Smooth muscle cell of the pulmonary artery (primary cell): ENCODE measurements at places on chromosomes 11 and 22. TPM values are rescaled to one million over a fixed set of nuclear protein-coding genes. Genes with fewer than 3 reads are reported as not detected.

The SHANK3 gene
- 0.33 and 0.59 TPM in 2 replicates for total RNA-seq

The MOGAT2 gene
- total RNA-seq = not detected in 2 replicates

The VPS26B gene
- total RNA-seq = 43.1 and 47.6 TPM in 2 replicates

The BIK gene
- total RNA-seq = not detected in 2 replicates

The PHETA2 gene
- total RNA-seq = 27.2 and 30.9 TPM in 2 replicates

The SCGB1D1 gene
- not detected in 2 replicates for total RNA-seq

The GLYATL1 gene
- total RNA-seq = 0.13 and 0.26 TPM in 2 replicates

The MFNG gene
- total RNA-seq = 0.07 and 0.30 TPM in 2 replicates

The APOA5 gene
- total RNA-seq = not detected in 2 replicates

The MCM5 gene
- 27.6 and 30.2 TPM in 2 replicates for total RNA-seq

The ZNRF3 gene
- 3.6 and 6.3 TPM in 2 replicates for total RNA-seq

The HBE1 gene
- total RNA-seq = not detected in 2 replicates

The CCDC89 gene
- 1.9 and 4.2 TPM in 2 replicates for total RNA-seq

The POU2AF2 gene
- total RNA-seq = not detected in 2 replicates

The DDX17 gene
- total RNA-seq = 423 and 436 TPM in 2 replicates
